ENCODE measurements at places on chromosomes 11 and 22. TPM values are rescaled to one million over a fixed set of nuclear protein-coding genes. Genes with fewer than 3 reads are reported as not detected.

The LRRC74B gene
- total RNA-seq = not detected

The ARHGAP42 gene
- 9.9 TPM for total RNA-seq

The NOX4 gene
- not detected for total RNA-seq

DNA sequence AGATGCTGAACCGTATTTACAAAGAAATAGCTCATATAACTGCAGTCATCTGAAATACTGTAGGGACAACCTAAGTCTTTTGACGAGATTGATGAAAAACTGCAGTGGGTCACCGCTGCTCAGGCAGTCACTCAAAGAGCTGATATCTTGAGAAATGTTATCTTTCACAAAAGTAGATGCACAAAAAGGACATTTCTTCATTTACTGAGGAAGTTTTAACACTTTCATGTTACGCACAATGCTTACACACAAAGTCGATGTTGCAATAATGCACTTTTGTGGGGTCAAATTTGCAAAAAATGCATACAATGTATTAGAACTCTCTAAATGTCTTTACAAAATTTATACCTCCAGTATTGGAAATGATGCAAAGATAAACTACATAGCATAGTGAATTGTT lies 16.2 kb upstream of the OR10V1 start:
- no peaks in the 10 kb centered on the region for H3K27me3 ChIP-seq
- no peak overlapping the region for H3K27ac ChIP-seq
- H3K4me3 ChIP-seq = no peak overlapping the region
- DNase-seq = no peak
- peaks cover 8% of the 10 kb centered on the region for H3K4me1 ChIP-seq

- no peaks in the 10 kb centered on the region for H3K4me1 ChIP-seq
- no peaks in the 10 kb centered on the region for H3K27me3 ChIP-seq
- peaks cover 14% of the 10 kb centered on the region for H3K36me3 ChIP-seq
- H3K27ac ChIP-seq = no peak overlapping the region
- DNase-seq = no peak
Observed at GRCh38 chr22:38411016-38411415, 44.0 kb downstream of the KCNJ4 start.

- no peak overlapping the region for H3K27ac ChIP-seq
- no peaks in the 10 kb centered on the region for H3K4me1 ChIP-seq
- H3K36me3 ChIP-seq = no peaks in the 10 kb centered on the region
- H3K27me3 ChIP-seq = no peaks in the 10 kb centered on the region
Observed at GRCh38 chr11:38819981-38820380, 2221.9 kb upstream of the RAG2 start.

DNA sequence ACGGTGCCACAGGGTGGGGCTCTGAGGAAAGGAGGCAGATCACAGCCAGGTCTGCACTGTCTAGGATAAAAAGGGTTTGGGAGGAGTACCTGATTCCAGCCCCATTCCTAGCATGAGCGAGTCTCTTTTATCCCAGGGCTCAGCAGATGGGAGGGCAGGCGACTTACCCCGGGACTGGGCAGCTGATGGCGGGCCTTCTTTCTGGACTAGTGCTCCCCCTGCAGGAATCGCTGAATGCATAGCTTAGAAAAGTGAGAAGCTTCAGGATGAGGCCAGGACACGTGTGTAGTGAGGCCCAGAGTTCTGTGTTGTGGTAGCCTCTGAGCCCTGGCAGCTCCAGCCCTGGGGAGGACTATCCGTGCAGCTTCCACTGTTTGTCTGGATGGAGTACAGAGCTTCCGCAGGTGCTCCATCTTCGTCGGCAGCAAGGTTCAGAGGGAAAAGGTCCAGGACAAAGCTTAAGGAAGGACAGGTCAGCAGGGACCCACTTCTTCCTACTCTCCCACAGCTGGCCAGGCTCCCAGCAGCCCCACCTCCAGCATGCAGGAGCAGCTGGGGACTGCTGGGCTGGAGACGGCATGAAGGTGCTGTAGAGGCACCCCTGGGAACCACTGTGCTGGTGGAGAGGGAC lies 30.4 kb downstream of the COMMD9 start:
- H3K27ac ChIP-seq = no peak overlapping the region
- peaks cover 13% of the 10 kb centered on the region for H3K4me1 ChIP-seq
- H3K4me3 ChIP-seq = no peak overlapping the region
- H3K27me3 ChIP-seq = peaks cover 70% of the 10 kb centered on the region
- no peaks in the 10 kb centered on the region for H3K36me3 ChIP-seq

- DNase-seq = peak; percentile 25
- no peaks in the 10 kb centered on the region for H3K27me3 ChIP-seq
- H3K36me3 ChIP-seq = peaks cover 16% of the 10 kb centered on the region
- H3K4me3 ChIP-seq = peak overlapping the region; percentile 74
Observed at GRCh38 chr11:86802601-86803051, 2.3 kb downstream of the PRSS23 start.

- no peaks in the 10 kb centered on the region for H3K36me3 ChIP-seq
- no peaks in the 10 kb centered on the region for H3K27me3 ChIP-seq
- H3K4me1 ChIP-seq = peaks cover 7% of the 10 kb centered on the region
Observed at GRCh38 chr11:76918941-76919386, 58.2 kb downstream of the ACER3 start.

GRCh38 chr22:43974028-43974545 lies 18.8 kb downstream of the SAMM50 start:
- DNase-seq = no peak
- H3K36me3 ChIP-seq = peaks cover 16% of the 10 kb centered on the region
- H3K27ac ChIP-seq = no peak overlapping the region
- H3K4me1 ChIP-seq = no peaks in the 10 kb centered on the region
- no peak overlapping the region for H3K4me3 ChIP-seq

DNA sequence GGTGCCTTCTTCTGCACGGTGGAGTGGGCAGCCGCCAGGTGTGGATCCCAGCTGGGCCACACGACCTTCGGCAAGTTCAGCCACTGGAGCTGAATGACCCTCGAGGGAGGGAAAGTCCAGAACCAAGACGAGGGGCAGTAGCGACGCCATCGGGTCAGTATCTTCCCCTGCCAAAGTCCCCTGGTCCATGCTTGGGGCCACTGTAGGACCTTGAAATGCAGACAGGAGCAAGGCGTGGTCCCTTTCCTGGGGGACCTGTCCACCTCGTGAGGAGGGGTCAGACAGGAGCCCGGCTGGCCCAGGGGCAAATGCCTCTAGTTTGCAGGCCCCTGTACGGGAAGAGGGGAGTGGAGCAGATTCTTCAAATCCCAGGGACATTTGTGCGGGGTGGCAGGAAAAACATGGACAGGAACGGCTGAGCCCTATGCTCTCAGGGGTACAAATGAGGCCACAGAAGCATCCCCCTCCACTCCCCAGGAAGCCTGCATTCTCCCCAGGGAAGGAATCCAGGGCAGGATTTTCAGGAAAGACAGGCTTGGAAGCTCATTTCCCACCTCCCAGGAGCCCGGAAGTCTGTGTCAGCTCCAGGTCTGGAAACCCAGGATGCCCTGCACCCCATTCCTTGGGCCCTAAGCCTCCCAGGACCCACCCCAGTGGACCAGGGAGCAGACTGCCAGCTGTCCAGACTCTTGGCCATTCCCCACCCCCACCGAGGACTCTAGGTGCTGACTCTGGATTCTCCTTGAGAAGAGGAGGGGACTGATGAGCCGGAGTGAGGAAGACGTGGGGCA lies 6.6 kb downstream of the SHANK2 start:
- DNase-seq = no peak
- H3K4me1 ChIP-seq = peaks cover 41% of the 10 kb centered on the region
- H3K27me3 ChIP-seq = no peaks in the 10 kb centered on the region
- H3K36me3 ChIP-seq = peaks cover 20% of the 10 kb centered on the region
- no peak overlapping the region for H3K27ac ChIP-seq

DNA sequence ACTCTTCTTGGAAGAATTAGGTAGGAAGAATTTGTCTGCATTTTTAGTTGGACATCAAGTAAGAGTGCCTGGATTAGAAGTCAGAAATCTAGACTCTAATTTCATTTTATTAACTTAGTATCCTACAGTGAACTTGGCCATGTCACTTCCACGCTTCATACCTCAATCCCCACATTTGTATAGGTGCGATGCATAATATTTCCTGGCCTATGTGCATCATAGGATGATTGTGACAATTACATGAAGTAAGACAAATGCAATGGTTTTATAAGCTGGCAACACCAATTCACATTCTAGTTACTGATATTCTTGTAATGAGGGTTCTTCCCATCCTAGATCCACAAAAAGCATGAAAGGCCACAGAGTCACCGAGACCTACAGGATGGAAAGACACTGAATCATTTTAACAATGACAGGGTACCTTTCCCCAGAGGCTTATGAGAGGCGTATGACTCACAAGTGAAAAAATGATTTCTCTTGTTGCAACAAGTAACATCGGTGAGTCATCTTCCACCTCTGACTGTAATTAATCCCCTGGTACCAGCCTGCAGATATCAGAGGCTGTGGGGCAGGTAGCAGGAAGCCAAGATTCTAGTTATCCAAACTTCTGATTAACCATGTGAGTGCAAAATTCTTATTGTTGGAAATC lies 56.0 kb upstream of the OR5AK2 start:
- peaks cover 73% of the 10 kb centered on the region for H3K4me1 ChIP-seq
- H3K27me3 ChIP-seq = no peaks in the 10 kb centered on the region
- H3K27ac ChIP-seq = peak overlapping the region; percentile 96
- peak; percentile 60 for DNase-seq

DNA sequence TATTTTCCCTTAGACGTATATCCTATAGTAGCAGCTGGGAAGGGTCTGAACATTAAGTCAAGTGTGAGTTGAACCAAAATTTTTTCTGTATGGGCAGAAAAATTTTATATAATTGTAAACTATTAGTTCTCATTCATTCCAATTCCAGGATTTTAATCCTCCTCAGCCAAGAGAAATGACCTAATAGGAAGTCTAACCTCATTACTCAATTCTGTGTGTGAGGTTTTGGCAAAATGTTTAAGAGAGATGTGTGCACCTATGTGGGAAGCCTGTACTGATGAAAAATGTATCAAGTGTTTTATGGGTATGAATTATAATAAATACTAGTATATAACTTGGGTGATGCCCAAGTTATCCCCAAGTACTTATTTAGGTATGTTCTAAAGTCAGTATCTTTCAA lies 311.6 kb upstream of the PITPNB start:
- peaks cover 41% of the 10 kb centered on the region for H3K27me3 ChIP-seq
- H3K4me1 ChIP-seq = no peaks in the 10 kb centered on the region
- DNase-seq = no peak
- no peak overlapping the region for H3K4me3 ChIP-seq
- no peaks in the 10 kb centered on the region for H3K36me3 ChIP-seq
- H3K27ac ChIP-seq = no peak overlapping the region

DNA sequence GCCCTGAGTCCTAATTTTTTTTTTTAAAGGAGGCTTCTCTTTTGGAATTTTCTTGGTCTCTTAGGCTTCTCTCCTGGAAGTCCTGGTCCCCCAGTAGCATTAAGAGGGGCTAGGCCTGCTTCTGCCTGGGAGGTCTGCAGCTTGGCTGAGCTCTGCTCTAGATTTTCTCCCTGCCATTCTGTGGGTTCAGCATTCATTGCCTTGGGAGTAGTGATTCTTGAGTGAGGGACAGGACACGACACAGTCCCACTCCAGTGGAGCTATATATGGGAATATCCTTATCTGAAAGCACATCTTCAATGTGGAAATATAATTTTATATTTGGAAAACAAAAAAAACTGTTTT lies 3.7 kb downstream of the IGSF22 start:
- H3K4me3 ChIP-seq = peak overlapping the region; percentile 90
- H3K27ac ChIP-seq = no peak overlapping the region
- peaks cover 16% of the 10 kb centered on the region for H3K27me3 ChIP-seq
- DNase-seq = no peak
- H3K36me3 ChIP-seq = peaks cover 15% of the 10 kb centered on the region
- peaks cover 16% of the 10 kb centered on the region for H3K4me1 ChIP-seq

DNA sequence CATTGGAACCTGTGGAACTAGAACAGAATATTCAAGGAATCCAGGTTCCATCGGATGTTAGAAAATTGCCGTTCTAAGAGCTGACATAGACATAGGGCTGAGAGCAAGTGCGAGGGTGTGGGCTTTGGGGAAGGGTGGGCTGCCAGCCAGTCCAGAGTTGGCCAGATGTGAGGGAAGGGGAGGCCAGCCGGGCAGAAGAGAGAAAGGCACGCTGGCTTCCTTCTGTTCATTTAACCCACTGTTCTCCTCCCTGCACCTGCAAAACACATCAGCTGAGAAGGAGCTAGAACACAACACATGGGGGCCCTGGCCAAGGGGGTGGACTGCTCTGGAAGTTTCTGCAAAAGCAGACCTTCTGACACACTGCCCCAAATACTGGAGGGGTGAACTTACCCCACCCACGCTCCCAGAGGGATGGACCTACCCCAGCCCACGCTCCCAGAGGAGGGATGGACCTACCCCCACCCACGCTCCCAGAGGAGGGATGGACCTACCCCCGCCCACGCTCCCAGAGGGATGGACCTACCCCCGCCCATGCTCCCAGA lies 98.0 kb downstream of the SHANK2 start:
- no peak overlapping the region for H3K27ac ChIP-seq
- DNase-seq = no peak
- H3K4me1 ChIP-seq = peaks cover 17% of the 10 kb centered on the region
- H3K27me3 ChIP-seq = no peaks in the 10 kb centered on the region
- no peak overlapping the region for H3K4me3 ChIP-seq
- H3K36me3 ChIP-seq = peaks cover 23% of the 10 kb centered on the region

- H3K4me3 ChIP-seq = no peak overlapping the region
- no peaks in the 10 kb centered on the region for H3K4me1 ChIP-seq
- peaks cover 66% of the 10 kb centered on the region for H3K27me3 ChIP-seq
- H3K36me3 ChIP-seq = no peaks in the 10 kb centered on the region
- no peak for DNase-seq
Observed at GRCh38 chr22:29480512-29481264, 670 bp downstream of the NEFH start.

DNA sequence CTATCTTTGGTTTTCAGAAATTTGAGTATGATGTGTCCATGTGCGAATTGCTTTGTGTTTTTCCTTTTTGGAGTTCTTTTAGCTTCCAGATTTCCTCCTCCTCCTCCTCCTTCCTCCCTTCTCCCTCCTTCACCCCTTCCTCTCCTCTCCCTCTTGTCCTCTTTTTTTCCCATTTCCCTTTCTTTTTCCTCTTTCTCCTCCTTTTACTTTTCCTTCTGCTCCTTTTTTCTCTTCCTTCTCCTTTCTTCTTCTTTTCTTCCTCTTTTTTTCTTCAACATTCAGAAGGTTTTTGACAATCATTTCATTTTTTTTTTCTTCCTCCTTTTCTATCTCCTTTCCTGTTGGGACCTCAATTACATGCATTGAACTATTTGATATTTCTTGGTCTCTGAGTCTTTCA lies 104.9 kb downstream of the TMEM135 start:
- no peak overlapping the region for H3K27ac ChIP-seq
- no peak overlapping the region for H3K4me3 ChIP-seq
- H3K4me1 ChIP-seq = no peaks in the 10 kb centered on the region

- H3K36me3 ChIP-seq = peaks cover 38% of the 10 kb centered on the region
- DNase-seq = no peak
- H3K27me3 ChIP-seq = no peaks in the 10 kb centered on the region
- peak overlapping the region; percentile 47 for H3K4me3 ChIP-seq
Observed at GRCh38 chr11:1827931-1828330, 6.9 kb upstream of the SYT8 start.

DNA sequence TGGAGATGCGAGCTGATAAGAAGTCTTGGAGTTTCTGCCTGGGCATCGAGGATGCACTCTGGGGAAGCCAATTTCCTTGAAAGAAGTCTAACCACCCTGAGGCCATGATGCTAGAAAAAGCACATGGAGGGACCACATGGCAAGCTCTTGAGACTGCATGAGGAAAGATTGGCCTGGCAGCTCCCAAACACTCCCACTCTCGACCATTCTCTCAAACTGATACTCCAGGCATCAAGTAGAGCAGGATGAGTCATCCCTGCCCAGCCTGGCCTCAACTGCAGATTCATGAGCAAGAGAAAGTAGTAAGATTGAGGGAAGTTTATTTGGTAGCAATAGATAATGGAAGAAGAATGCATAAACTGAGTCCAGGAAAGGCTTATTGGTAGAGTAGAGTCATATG lies 194.3 kb downstream of the KIF18A start:
- H3K4me1 ChIP-seq = no peaks in the 10 kb centered on the region
- H3K27ac ChIP-seq = no peak overlapping the region
- H3K27me3 ChIP-seq = peaks cover 33% of the 10 kb centered on the region
- DNase-seq = no peak
- no peaks in the 10 kb centered on the region for H3K36me3 ChIP-seq
- H3K4me3 ChIP-seq = no peak overlapping the region

All from Calu3 (cell line).